ENCODE measurements at places on chromosomes 11 and 22.

GRCh38 chr22:33579448-33580093, 340.7 kb downstream of the LARGE1 start:
- peak; percentile 20 for DNase-seq

- no peak for DNase-seq
Observed at GRCh38 chr11:71091506-71092265, 160.7 kb downstream of the SHANK2 start.

DNA sequence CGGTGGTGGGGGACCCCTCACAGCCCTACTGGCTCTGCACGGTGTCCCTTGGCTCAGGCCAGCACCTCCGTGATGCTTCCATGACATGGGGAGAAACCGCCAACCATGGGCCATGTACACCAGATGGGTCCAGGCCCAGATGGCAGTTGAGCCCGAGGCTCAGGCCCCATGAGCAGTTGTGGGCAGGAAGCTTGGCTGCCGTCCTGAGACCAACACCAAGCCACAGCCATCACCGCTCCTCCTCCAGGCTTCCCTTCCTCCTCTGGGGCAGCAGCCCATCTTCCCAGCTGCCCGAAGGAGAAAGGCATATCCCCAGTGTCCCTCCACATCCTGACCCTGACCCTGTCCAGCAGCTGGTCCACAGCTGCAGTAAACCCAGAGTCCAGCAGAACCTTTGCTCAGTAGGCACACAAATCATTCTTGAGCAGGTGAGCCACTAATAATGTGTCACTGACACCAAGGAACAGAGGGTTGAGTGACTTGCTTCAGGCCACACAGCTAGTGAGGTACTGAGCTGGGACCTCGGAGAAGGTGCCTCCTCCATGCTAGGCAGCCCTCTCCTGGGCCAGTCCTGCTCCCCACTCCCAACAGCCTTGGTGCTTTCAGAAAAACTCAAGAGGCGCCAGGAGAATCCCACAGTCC, 204.9 kb downstream of the CTTN start:
- DNase-seq: no peak

GRCh38 chr11:105960252-105961245, 61.5 kb downstream of the MSANTD4 start:
- DNase-seq: no peak

GRCh38 chr11:70343636-70344035, 54.7 kb upstream of the CTTN start:
- DNase-seq: no peak

DNA sequence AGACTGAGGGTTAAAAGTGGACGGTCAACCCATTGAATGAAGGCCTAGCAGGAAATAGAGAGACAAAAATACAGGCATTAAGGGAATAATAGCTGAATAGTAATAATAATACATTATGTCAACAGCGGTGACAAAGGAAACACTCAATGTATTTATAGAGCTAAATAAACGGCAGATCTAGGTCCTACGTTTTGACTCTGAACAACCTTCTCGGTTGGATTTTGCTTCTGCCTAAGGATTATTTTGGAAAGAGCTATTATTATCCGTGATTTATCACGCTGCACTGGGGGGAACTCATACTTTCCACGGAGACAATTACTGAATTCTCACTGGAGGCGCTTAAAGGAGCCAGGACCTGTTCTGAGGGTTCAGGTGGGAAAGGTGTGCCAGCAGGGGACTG, 118.2 kb upstream of the KIRREL3 start:
- no peak for DNase-seq

GRCh38 chr11:95692526-95693260, 96.9 kb downstream of the FAM76B start:
- DNase-seq: no peak

GRCh38 chr11:8015753-8016239, 28.7 kb downstream of the EIF3F start:
- DNase-seq: peak; percentile 49

- no peak for DNase-seq
Observed at GRCh38 chr11:121667836-121668235, 215.1 kb upstream of the SORL1-AS1 start.

GRCh38 chr11:12024254-12024926, 16.0 kb upstream of the DKK3 start:
- no peak for DNase-seq
